Astrocyte of the spinal cord (primary cell): ENCODE measurements at places on chromosomes 7 and 10.
A peak's percentile ranks its signal among the peaks of the same experiment; 100 is the strongest.

- DNase-seq: no peak
Observed at GRCh38 chr10:58897708-58898107, 278.7 kb upstream of the PHYHIPL start.

DNA sequence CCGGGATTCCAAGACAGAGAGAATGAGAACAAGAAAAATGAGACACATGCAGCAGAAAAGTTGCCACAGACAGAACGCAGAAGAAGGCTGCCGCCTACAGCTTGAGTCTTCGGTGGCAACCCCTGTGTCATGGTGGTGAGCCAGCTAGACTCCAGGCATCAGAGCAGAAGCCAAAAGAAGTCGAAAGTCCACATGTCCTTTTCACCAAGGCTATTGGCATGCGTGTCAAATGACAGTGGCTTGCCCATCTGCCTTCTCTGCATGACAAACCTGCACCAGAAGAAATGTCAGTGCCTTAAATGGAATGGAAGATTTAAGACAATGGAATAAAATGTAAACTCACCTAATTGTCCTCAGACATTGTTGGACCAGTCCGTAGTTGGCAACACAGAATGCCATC lies 93.9 kb upstream of the NPSR1 start:
- DNase-seq: no peak

DNA sequence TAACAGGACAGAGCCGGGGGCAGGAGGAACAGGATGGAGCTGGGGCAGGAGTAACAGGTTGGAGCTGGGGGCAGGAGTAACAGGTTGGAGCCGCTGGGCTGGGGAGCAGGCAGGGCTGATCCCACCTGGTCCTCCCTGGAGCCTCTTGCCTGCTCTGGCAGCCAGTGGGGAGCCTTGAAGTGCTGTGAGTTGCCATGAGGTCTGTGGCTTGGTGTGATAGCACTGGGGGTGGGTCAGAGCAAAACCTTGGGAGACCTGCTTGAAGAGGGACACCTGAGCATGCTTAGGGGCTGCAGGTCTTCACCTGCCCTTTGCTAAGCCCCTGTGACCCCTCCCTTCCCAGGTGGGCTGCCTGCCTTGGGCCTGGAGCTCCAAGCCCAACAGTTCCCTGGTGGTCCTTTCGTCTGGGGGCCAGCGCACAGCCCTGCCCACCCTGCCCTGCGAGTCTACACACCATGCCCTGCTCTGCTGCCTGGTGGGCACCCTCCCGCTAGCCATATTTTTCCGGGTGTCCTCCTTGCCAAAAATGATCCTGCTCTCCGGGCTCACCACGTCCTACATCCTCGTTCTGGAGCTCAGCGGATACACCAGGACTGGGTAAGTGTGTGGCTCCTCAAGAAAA lies 111.6 kb downstream of the ADCY1 start:
- DNase-seq: no peak

DNA sequence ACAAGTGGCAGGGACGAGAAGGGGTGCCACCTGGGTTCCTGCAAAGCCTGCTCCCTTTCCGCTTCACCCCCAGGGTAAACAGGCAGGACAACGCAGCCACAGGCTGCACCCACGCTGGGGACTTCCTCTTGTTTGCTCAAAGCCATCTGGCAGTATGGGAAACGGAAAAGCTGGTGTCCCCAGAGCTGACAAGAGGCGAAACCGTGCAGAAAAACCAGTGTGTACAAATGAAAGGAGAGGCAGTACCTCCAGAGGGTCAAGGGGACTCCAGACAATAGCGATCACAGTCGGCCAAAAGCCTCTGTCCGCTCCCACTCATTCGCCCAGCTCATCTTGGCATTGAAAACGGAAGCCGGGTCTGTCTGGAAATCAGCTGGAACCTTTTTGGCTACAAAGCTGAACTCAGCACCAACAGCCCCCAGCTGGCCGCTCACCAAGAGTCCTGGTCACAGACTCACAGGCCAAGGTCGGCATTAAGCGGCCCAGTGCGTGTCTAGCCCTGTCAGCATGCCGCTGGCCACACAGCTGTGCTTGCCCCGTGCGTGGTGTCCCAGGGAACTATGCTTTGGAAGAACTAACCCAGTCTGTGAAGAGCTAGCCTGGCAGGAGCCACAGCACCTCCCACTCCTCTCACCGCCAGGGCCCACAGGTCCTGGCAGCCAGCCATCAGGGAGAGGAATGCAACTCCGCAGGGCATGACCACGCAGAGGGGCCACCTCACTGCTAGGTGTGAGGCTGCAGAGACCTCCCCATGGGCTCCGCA lies 10.4 kb downstream of the TNS3 start:
- DNase-seq: peak; percentile 89

DNA sequence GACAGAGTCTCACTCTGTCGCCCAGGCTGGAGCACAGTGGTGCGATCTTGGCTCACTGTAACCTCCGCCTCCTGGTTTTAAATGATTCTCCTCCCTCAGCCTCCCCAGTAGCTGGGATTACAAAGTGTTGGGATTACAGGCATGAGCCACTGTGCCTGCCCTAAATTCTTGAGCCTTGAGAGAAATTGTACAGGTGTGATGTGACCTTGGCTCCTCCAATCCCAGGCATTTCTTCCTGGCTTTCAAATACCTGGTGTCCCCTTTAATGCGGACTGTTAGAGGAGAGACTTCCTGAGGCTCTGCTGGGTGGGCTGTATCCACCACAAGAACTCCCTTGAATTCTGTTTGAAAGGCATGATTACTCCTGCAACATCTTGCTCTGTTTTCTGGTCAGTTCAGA lies 15.0 kb downstream of the MORN4 start:
- DNase-seq: no peak

GRCh38 chr10:14536241-14537213 lies 205.8 kb upstream of the FRMD4A start:
- DNase-seq: peak; percentile 67

DNA sequence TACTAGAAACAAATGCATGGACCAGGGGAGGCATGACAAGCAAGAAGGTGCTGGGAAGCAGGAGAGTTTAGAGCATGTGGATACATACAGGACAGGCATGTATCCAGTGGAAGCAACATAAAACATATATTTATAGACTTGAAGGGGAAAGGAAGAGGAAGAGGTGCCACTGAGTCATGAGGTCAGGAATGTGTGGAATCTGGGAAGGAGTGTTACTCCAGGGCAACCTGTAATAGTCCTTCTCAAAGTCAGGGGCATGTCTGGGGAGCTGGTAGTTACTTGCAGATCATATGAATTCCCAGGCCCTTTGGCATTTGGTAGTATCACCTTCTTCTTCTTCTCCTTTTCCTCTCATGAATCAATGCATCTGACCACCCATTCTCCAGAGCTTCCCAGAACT lies 246.6 kb downstream of the XPNPEP1 start:
- DNase-seq: peak; percentile 0

GRCh38 chr7:139699640-139700504 lies 77.9 kb downstream of the HIPK2 start:
- no peak for DNase-seq

- DNase-seq: peak; percentile 38
Observed at GRCh38 chr10:124224331-124225028, 131.1 kb upstream of the CHST15 start.

DNA sequence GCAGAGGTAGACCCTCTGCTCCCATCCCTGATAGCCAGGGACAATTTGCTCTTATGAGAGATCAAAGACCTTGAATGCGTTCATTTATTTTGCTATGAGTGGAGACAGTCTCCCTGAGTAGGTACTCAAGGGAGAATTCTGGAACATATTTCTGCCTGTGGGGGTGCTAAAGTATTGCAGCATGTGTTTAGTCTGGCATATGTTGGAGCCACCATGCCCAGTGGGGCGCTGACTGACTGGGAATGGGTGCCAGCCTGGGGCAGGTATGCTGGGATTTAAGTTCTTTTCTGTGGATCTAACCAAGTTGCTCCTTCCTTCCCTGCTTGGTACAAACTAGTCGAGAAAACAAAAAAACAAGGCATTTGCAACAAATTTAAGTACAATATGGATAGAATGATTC lies 99.1 kb downstream of the JCAD start:
- DNase-seq: no peak

DNA sequence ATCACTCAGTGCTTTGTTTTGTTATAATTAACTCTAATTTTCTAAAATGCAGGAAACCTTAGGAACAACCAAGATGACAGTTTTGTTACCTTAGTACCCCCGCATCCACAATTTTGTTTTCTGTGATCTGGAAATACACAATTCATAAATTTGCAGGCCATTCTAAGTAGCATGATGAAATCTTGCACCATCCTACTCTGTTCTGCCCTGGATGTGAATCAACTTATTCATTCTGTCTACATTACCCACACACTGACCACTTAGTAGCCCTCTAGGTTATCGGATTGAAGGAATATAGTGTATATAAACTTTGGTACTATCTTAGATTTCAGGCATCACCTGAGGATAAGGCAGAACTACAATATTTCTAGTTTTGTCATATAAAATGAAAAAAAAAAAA lies 155.9 kb downstream of the CTTNBP2 start:
- DNase-seq: no peak

GRCh38 chr7:133491846-133492652 lies 239.2 kb downstream of the EXOC4 start:
- DNase-seq: peak; percentile 25

- peak; percentile 29 for DNase-seq
Observed at GRCh38 chr7:155769701-155770100, 42.6 kb downstream of the SHH start.

GRCh38 chr10:4067531-4067930 lies 282.5 kb upstream of the KLF6 start:
- no peak for DNase-seq

- DNase-seq: no peak
Observed at GRCh38 chr10:25651534-25651933, 282.5 kb upstream of the MYO3A start.

DNA sequence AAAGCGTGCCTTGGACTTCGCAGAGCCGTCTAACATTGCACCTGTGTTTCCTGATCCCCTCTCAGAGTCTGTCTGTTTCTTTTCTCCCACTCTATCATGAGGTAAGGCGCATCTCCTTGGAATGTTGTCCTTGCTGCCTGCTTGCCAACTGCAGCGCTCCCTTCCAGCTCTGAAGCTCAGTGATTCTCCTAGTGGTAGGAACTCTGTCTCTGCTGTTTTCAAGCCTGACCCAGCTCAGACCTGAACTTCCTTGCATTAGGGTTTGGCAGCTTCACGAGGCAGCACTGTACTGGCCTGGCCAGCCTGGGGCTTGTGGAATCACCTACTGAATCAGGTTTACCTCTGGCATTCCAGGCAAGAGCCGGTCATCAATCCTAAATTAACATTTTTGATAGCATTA lies 123.9 kb downstream of the CREB5 start:
- DNase-seq: peak; percentile 21

DNA sequence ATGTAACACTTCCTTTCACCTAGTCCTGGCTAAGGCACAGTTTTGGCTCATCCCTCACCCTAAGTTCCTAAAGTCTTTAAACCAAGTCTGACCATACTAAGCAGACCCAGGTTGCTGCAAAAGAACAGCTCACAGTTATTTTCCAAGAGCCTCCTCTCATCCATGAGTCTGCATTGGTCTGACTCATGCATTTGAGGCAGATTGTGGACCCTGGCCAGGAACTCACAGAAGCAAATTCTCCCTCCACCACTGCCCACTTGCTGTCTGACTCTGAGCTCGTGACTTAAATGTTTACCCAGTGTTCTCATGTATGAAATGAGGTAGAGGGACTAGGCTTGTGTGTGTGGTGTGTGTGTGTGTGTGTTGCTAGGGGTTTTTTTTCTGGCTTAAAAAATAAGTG lies 1272.8 kb downstream of the TYW1 start:
- peak; percentile 36 for DNase-seq

DNA sequence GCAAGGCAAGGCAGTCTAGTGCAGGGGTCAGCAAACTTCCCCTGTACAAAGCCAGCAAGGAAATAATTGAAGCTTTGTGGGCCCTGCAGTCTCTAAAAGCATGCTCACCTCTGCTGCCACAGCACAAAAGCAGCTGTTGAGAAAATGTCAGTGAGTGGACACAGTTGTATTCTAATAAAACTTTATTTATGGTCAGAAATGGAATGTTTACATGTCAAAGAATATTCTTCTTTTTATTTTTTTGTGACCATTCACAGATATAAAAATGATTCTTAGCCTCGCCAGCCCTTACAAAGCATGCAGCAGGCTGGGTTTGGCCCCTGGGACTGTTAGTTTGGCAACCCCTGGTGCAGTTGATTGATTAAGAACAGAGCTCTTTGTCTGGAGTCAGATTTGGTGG lies 192.4 kb downstream of the BUB3 start:
- DNase-seq: no peak

DNA sequence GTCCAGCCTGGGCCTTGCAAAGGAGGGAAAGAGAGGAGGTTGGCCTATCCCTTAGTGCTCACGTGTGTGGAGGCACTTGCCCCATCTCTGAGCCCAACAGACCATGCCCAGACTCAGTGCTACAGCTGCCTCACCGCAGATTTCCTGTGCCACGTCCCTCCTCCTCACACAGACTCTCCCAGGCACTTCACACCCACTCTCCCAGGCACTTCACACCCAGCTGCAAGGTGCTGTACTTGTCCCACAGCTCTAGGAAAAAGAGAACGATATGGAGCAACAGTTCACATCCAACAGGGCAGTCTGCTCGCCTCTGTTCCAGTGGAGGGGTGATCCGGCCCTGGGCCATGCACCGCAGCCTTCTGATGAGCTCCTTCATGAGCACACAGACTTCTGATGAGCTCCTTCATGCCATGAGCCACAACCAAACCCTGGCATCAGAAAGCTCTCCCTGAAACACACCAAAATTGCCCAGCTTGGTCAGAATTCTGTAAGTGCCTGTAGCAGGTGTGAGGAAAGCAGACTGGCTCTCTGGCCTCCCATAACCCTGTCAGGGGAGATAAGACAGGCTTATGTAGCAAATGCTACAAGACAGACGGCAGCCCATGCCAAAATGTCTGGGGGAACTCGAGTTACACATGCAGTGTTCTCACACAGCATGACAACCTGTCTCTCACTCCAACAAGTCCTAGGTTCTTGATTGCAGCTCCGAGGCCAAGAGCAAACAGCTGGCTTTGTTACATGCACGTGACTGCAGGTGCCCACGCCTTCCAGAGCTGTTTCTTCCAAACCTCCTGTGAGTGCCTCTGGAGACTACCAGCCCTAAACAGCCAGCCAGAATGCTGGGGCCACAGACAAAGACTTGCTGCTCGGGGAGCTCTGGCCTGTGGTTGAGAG lies 348.5 kb downstream of the GRID1 start:
- DNase-seq: no peak

GRCh38 chr10:63515002-63515763 lies 6.0 kb upstream of the REEP3 start:
- DNase-seq: peak; percentile 66

- DNase-seq: no peak
Observed at GRCh38 chr10:114142018-114142417, 32.0 kb downstream of the CCDC186 start.

DNA sequence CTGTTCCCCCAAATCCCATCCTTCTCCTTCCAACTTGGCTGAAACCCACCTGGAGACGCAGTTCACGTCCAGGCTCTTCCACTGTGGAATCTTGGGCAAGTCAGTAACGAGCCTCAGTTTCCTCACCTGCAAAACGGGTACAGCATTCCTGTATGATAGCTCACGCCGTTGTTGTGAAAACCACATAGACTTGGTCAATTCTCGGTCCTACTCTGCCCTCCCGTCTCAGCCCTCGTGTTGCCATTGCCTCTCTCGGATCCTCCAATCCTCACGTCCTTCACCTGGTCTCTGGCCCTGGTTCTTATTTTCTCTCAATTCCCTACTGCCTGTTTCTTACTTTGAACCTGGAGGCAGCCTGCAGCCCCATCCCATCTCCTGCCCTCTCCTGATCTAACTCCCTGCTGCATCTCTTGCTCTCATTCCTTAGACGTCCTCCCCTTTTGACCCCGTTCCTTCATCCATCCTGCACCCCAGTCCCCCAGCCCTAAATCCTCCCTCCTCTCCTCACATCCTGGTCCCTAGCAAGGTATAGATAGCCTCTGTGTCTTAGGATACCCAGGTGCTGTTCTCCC lies 2.0 kb upstream of the MUC12 start:
- DNase-seq: no peak

- peak; percentile 76 for DNase-seq
Observed at GRCh38 chr10:79221110-79222051, 125.9 kb upstream of the PPIF start.
